Left cardiac atrium (tissue), 4 donors: ENCODE measurements at places on chromosomes 12 and 14. TPM values are rescaled to one million over a fixed set of nuclear protein-coding genes. Genes with fewer than 3 reads are reported as not detected.

The IRAK3 gene
- total RNA-seq: 11.9 TPM

The MAPKAPK5 gene
- 31.6 TPM for total RNA-seq

The NDRG2 gene
- 212 TPM for total RNA-seq

The C14orf180 gene
- 66.7 TPM for total RNA-seq

The DLGAP5 gene
- 0.29 TPM for total RNA-seq

The LRRC10 gene
- 12.0 TPM for total RNA-seq

The BICDL1 gene
- total RNA-seq: 13.4 TPM

The GPRC5D gene
- total RNA-seq: not detected

The WSCD2 gene
- total RNA-seq: 0.44 TPM

The TDRD9 gene
- total RNA-seq: 3.5 TPM

The PIK3C2G gene
- total RNA-seq: not detected

- DNase-seq: no peak
These were observed 230.4 kb downstream of the TRHDE start for GRCh38 chr12:72502546-72502945.

DNA sequence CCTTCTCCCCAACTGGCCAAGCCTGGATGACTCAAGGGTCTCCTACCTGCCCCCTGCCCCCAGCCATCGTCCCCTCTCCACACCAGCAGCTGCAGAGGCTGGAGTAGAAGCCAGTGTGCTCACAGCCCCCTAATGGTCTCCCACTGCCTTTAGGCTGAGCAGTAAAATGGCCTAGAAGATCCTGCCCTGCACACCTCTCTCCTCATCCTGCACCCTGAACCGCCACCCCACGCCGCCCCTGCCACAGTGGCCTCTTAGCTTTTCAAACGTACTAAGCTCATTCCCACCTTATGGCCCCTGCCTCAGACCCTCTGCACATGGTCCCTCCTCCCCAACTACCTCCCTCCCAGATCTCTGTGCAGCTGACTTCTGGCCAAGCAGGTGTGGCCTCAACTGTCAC lies 46.3 kb downstream of the RBM19 start:
- no peak for DNase-seq

- no peak for DNase-seq
These were observed 352.7 kb downstream of the SYT1 start for GRCh38 chr12:79217306-79217705.

- no peak for DNase-seq
These were observed 47.2 kb downstream of the PUS7L start for GRCh38 chr12:43711348-43711747.

DNA sequence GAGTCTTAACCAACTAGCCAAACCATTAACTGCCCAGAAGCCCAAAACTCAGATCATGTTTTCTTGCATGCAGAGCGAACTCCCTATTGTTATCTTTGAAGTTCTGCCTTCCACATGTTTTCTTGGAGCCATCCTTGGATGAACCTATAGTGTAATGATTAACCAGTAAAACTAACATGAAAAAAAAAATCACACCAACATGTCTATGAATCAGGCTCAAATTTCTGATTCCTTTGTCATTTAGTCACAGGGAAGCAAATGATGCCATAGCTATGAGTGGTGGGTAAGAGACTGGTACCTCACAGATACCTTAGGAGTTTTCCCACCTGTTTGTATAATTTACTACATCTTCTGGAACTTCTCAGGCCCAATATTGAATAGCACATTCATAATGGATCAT lies 70.7 kb downstream of the PTPRO start:
- no peak for DNase-seq

DNA sequence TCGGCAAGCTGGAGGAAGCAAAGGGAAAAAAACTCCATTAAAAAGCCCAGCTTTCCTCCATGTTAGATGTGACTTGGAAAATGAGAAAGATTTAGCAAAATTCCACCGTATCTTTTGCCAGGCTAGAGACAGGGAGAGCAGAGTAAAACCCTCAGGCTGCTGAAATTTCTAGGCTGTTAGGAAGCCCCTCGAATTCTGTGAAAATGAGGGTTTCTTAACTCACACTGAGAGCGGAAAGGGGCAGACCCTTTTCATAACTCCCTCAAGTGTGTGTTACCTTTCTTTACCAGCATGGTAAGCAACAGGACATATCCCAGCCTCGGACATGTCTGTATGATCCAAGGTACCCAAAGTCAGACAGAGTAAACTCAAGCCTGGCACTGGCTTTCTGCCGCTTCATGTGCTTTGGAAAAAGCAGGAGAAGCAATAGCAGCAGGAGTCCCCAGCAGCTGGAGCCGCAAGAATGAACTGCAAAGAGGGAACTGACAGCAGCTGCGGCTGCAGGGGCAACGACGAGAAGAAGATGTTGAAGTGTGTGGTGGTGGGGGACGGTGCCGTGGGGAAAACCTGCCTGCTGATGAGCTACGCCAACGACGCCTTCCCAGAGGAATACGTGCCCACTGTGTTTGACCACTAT lies at the start of gene RHOJ:
TSS of gene RHOJ (plus strand) at position 37 of the 637 bp plus-strand sequence. CDS start at position 464, 427 bp downstream.
- DNase-seq: peak; percentile 30

- no peak for DNase-seq
These were observed 5.6 kb downstream of the HIP1R start for GRCh38 chr12:122840580-122841513.

DNA sequence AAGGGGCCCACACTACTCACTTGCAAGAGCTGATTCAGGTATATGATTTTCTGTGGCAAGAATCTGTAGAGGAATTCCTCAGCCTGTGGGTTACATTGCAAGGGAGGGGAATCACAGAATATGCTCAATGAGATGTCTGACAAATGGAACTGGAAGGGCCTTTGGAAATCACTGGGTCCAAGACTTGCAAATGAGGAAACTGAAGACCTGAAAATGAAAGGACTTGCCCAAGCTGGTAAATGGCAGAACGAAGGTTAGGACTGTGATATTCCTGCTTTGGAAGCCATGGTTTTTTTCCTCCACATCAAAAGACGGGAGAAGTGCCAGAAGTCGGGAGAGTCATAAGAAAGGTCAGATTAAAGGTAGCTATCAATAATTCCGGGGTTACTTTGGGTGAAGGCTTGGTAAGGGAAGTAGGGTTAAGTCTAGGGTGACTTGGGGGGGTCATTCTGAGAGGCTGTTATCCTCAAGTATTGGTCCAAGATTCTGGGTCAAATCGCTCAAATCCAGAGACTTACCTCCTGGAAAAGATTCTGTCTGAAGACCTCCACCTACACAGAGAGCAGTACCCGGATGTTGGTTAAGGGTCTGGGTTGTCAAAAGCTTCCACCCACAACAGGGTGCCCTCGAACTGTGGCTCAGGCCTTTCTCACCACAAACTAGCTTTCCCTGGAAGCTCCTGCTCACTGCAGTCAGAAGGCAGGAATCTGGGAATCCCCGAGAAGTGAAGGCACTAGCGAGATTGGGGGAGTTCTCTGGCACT lies 539 bp downstream of the PSME2 start:
- DNase-seq: no peak

DNA sequence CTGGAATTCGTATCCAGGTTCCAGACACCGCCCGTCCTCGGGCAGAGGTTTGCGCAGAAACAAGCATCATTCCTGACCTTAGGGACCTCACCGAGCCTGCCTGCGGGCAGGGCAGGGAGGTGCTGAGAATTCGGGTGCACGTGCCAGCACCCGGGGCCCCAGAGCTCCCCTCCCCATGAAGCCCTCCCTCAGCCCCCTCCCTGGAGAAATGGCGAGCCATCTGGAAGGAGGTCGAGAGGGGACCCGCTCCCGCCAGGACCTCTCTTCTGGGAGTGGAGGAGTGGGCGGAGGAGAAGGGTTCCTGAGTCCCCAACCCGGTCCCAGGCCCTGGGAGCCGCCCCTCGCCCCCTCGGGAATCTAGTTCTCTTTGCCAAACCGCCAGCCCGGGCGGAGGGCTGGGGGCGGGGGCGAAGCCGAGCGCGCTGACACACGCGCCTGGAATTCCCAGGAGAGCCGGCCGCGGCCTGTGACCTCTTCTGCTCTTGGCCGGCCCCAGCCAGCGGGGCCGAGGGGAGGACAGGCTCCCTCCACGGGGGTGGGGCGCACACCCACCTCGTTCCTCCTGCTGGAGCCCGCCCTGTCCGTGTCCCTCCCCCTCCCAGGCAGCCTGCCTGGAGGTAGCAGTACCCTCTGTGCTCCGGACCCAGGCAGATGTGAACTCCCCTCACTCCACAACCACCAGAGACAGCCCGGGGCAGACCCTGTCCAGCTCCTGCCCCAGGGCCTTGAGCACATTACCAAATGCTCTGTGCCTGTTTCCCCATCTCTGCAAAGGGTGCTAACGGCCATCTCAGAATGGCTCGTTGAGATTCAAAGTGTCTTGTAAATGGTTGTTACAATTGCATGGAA lies 23.0 kb upstream of the GPR132 start:
- peak; percentile 73 for DNase-seq

DNA sequence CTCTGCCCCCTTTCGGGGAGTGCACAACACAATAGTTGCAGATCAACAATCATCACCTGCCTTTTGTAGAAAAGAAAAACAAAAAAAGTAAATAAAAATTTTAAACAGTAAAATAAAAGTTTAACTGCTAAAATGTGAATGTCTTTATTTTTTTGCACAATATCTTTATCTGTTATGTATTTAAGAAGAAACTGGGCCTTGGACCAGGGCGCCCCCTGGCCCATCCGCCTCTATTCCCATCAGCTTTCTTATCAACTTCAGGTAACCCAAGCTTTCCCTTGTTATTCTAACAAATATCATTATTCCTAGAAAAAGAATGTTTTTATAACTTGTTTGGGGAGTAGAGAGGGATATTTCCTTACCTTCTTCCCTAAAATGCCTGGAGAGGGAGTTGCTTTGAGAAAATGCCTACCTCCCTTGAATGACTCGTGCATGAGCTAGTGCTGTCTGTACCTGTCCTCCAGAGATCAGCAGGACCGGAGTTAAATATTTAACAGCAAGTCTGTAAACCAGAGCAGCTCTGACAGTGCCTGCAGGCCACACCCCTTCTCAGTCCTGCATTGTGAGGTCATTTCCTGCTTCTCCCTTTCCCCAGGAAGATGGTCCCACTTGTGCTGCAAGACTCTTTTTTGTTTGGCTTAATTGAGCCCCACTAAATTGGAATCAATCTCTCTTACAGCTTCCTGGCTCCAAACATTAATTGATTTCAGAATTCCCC lies 192.8 kb upstream of the RGS6 start:
- no peak for DNase-seq

DNA sequence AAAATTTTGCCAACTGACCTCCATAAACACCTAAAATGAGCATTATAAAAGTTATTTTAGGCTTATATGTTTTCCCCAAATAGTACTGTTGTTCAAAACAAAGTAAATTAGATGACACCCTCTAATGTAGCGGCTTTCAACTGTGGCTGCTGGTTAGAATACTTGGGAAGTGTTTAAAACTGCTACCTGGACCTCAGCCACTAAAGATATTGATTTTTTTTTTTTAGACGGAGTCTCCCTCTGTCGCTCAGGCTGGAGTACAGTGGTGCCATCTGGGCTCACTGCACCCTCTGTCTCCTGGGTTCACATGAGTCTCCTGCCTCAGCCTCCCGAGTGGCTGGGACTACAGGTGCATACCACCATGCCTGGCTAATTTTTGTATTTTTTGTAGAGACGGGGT lies 16.2 kb downstream of the PRORP start:
- DNase-seq: no peak

DNA sequence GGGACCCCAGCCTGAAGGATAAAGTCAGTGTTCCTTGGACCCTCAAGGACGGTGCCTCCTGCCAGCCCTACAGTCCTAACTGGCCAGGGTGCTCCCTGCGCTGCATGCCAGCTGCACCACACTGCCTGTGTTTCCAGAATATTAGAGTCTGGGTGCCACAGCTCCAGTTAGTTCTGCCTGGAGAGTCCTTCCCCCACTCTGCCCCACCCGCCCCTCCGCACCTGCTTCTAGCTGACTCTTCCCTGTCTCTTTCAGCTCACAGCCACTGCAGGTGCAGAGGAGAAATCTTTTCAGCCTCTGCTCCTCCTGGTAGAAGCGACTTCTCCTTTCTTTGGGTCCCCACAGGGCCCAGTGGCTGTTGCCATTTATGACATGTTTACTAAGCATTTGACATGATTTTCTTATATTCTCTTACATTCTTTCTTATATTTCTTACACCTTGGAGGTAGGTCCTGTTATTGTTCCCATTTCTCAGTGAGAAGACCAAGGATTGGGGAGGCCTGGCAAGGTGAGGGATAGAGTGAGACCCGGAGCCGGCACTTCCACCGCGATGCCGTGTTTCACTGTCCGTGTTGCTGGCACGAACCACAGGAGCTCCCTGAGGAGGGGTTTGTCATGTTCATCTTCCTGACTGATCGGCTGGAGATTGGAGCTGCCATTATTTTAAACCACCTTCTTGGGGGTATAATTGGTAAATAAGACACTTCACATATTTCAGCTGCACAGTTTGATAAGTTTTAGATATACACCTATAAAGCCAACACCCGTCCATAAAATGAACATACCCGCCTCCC lies 29.4 kb downstream of the SYNE3 start:
- DNase-seq: no peak

GRCh38 chr12:68789144-68789878 lies 18.7 kb upstream of the MDM2 start:
- no peak for DNase-seq

- DNase-seq: no peak
These were observed 122.7 kb downstream of the CCDC60 start for GRCh38 chr12:119457271-119457670.

GRCh38 chr12:132610051-132610759 lies at the start of gene LRCOL1:
Gene LRCOL1 (minus strand): TSS chr12:132610582. CDS start chr12:132606251, 4,331 bp downstream.
- peak; percentile 67 for DNase-seq

DNA sequence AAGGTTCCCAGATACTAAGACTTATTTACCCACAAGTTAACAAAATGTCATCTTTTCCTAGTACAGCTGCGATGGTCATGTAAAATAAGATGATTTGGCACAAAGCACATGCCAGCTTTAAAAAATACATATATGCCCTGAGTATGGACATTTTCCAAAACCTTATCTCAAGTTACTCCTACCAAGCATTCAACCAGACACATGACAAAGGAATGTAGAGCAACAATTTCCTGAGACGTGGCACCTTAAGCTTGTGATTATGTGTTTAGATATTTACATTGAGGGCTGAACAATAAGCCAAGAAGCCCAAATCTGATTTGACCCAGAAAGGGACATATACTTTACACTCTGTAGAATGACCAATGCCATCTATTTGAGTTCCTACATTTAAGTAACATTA lies 24.5 kb upstream of the OVCH1 start:
- DNase-seq: no peak

DNA sequence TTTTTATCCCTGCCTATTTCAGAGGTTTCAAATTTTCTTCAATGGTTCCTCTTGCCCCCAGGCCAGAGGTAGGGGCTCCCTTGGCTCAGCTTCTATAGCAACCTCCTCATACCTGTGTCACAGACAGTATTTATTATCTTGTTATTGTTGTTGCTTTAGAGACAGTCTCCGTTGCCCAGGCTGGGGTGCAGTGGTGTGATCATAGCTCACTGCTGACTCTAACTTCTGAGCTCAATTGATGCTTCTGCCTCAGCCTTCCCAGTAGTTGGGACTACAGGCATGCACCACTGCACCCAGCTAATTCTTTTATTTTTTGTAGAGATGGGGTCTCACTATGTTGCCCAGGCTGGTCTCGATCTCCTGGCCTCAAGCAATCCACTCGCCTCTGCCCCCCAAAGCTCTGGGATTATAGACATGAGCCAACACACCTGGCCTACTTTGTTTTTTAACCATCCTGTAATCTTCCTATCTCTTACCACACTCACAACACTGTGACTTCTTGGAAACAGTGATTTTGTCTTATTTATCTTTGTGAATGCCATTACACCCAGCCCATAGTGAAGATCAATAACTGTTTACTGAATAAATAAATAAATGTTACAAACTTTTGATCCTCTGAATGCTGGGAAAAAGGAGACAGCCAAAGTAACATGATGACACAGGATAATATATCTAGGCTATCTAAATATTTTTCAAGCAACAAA lies 95.9 kb downstream of the PHLDA1 start:
- no peak for DNase-seq
